ENCODE measurements at places on chromosomes 2 and 18.

- no peak for DNase-seq
Observed at GRCh38 chr18:56891870-56892269, 240.7 kb downstream of the WDR7 start.

GRCh38 chr18:37321582-37322491 lies 243.8 kb downstream of the CELF4 start:
- no peak for DNase-seq

- no peak for DNase-seq
Observed at GRCh38 chr2:161625996-161626395, 1.8 kb downstream of the SLC4A10 start.

- DNase-seq, result no peak
Observed at GRCh38 chr2:120262761-120263428, 10.2 kb downstream of the RALB start.

- DNase-seq, result no peak
Observed at GRCh38 chr2:190537765-190538164, 3.2 kb upstream of the NEMP2 start.
